ENCODE measurements at places on chromosomes 13 and 19.

GRCh38 chr13:109567315-109567714, 219.1 kb downstream of the IRS2 start:
- DNase-seq = no peak

GRCh38 chr13:113577881-113578435, 6.6 kb upstream of the TFDP1 start:
- no peak for DNase-seq

GRCh38 chr19:22545751-22546150, 88.4 kb upstream of the ZNF492 start:
- DNase-seq = no peak

- DNase-seq = peak; percentile 54
Measured at GRCh38 chr13:24892829-24893228, 128.9 kb downstream of the RNF17 start.

- no peak for DNase-seq
Measured at GRCh38 chr13:25117312-25117711, 21.4 kb downstream of the PABPC3 start.

DNA sequence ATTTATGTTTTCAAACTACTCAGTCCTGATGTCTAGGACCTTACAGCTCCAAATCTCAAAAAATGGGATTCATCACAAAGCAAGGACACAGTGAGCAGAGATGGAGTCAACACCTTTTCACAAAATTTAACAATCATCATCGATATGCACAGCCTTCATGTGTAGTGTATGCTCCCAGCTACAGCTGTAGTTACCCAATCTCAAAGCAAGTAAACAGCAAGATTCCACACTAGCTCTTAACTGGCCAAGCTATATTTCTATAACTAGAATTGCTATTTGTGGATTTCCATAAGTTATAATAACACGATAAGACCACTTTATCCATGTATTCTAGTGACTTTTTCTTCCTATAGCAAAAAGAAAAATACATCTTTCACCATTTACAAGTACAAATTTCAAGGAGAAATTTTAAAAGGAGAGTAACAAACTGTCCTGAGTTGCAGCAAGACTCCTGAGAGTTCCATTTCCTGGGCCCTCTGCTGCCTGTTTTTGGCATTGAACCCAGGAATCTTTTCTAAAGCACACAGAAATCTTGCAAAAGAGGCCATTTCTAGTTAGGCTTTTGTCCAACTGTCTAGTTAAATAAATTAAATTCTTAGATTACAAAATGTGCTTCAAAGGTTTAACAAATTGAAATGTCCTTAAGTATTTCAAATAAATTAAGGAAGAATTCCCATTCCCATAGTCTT, 460.6 kb downstream of the FGF14 start:
- DNase-seq = no peak

DNA sequence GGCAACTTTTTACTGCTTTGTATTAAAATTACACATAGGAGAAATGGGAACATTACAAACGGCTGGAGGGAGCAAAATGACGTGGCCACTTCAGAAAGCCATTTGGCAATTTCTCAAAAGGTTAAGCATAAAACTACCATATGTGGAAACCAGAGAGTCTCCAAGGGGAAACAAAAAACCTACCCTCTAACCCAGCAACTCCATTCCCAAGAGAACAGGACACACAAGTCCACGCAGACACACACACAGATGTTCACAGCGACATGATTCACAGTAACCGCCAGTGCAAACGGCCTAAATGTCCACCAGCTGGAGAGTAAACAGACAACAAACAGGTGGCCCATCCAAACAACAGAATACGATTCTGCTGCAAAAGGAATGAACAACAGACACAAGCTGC, 37.2 kb downstream of the STK24 start:
- DNase-seq = peak; percentile 37

DNA sequence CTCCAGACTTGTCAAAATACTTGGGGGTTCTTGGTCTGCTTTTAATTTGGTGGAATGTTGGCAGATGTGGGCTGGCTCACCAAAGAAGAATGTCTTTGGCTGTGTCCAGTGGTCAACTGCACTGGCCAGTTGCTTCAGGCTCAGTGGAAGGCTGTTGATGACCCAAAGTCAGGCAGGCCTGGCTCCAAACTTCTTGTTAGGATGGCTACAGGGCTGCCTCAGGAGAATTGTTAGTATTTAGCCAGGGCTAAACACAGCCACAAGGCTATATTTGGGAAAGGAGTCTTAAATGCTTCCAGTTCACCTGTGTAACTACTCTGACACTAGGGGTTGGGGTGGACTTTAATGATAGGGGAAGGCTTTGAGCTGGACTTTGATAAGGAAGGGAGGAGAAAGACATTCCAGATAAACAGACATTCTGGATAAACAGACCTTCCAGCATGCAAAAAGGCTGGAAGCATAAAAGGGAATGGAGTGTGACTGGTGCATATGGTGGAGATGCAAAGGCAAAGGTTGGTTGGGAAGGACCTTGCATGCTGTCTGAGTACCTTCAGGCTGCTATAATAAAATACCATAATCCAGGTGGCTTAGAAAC, 116.8 kb downstream of the FOXO1 start:
- peak; percentile 20 for DNase-seq

DNA sequence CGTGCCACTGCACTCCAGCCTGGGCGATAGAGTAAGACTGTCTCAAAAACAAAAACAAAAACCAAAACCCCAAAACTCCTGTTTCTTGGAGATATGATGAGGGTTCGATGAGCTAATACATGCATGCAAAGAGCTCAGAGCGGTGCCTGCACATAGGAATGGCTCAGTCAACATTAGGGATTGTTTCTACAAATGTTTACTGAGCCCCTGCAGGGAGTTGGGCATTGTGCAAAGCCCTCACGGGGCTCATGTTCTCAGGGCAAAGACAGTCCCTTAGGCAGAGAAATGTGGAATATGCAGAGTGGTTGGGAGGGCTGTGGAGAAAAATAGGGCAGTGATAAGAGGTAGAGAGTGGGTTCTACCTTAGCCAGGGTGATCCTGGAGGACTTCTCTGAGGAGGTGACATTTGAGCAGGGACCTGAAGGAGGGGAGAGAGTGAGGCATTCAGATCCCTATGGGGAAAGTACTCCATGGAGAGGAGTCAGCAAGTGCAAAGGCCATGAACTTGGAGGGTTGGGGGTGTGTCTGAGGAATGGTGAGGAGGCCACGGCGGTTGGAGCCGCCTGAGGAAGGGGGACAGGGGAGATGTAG, 1.5 kb upstream of the EHD2 start:
- DNase-seq = no peak

DNA sequence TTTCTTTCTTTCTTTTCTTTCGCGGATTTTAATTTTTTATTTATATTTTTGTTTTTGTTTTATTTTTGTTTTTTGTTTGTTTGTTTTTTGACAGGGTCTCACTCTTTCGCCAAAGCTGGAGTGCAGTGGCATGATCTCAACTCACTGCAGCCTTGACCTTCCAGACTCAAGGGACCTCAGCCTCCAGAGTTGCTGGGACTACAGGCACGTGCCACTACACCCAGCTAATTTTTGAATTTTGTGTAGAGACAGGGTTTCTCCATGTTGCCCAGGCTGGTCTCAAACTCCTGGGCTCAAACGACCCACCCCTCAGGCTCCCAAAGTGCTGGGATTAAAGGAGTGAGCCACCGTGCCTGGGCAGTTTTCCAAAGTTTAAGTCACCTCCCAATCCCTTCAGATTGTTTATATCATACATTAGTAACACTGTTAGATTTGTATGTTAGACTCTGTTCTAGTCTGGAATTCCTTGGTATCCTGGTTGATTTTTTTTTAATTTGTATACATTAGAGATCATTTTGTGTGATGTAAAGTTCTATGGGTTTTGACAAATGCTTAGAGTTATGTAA, 597.3 kb downstream of the DCT start:
- peak; percentile 58 for DNase-seq

DNA sequence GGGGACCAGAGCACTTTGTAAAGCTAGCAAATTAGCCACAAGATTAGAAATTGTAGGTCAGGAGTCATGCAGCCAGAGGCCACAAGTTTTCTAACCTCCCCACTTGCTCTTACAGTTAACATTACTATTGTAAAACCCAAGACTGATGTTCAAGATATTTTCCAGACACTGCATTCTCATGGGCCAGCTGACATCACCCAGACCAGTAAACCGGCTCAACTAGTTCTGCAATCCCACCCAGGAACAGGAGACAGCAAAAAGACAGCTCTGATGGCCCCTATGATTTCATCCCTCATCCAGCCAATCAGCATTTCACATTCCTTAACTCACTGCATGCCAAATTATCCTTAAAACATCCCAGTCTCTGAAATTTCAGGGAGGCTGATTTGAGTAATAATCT, 178.5 kb downstream of the PRR20E start:
- DNase-seq = no peak

- DNase-seq = no peak
Measured at GRCh38 chr13:24718192-24718965, 38.2 kb downstream of the ATP12A start.
